ENCODE measurements at places on chromosomes 4 and X.

DNA sequence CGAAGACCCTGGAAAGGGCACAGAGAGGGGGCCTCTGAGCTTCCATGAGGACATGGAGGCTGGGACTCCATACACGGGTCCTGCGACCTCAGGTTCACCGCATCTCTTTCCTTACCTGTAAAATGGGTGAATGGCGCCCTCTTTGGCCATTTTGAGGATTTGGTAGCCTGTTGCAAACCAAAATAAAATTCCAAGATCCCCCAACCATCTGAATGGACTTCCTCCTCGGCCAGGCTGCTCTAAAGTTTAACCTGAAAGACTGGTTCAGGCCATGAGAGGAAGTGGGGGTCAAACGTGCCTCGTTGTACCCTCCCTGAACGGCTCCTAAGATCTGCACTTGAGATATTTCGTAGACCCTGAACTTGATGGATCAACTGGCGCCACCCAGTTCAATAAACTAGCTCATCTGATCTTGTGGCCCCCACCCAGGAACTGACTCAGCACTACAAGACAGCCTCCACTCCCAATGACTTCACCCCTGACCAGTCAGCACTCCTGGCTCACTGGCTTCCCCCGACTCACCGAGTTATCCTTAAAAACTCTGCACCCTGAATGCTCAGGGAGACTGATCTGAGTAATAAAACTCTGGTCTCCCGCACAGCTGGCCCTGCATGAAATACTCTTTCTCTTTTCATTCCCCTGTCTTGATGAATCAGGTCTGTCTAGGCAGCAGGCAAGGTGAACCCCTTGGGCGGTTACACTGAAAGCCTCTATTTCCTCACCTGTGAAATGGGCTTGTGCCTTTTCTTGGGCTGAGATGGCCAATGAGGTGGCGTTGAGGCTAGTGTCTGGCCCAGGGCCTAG, 32.9 kb upstream of the GPR78 start:
- no peak for DNase-seq

- DNase-seq, result no peak
Observed at GRCh38 chrX:80216086-80216485, 201.5 kb downstream of the TBX22 start.

DNA sequence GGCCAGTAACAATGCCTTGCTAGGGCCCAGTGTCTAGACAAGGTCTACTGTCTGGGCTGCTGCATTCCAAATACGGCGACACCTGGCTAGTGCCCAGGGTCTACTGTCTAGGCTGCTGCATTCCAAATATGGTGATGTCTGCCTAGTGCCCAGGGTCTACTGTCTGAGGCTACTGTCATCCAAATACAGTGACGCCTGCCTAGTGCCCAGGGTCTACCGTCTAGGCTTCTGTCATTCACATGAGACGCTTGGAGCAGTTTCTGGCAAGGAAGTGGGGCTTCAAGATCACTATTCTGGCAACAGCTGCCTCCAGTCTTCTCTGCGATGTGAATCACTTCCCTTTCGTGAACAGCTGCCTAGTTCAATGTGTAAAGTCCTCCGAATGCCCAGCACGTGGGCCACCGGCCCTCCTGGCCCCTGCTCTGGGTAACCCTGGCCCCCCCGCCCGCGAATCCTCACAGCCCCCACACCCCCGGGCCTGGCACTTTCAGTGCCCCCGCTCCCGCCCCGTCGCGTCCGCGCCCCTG, 12.7 kb downstream of the ACOX3 start:
- no peak for DNase-seq

DNA sequence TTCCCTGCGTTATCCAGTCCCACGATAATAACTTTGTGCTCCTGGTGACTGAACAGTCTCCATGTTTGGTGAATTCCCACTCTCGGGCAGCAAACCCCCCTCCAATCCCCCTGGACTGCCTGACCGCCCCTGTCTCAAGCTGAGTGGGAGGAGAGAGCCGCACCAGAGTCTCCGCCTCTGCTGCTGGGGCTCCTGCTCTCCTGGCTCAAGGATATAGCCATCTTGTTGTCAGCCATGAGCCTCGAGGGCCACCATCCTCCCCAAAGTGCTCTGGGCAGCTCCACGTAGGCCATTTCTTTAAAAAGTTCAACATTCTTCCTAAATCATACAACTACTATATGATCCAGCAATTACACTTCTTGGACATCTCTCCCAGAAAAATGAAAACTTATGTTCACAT, 49.3 kb upstream of the PGRMC1 start:
- DNase-seq, result no peak

DNA sequence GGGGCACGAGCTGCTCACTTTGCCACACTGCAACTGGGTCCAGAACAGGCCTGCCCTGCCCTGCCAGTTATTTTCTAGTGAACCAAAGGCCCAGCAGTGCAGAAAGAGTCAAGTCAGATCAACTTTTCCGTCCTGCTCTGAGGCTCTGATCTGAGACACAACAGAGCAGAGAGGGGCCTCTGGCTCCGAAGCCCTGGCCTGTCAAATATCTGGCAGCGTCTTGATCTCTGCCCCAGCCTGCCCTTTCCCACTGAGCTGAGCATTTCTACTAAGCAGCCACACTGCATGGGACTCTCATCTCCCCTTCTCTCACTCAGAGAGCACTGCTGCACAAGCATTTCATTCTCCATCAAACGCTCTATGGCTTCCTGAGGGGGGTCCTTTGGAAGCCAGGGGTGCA, 11.8 kb downstream of the IGFBP7 start:
- no peak for DNase-seq

- DNase-seq, result no peak
Observed at GRCh38 chr4:7590189-7590588, 155.5 kb upstream of the PSAPL1 start.

GRCh38 chr4:20288047-20288650, 36.4 kb downstream of the SLIT2 start:
- DNase-seq, result no peak

- DNase-seq, result no peak
Observed at GRCh38 chr4:180190382-180190781, 2052.8 kb upstream of the TENM3 start.

DNA sequence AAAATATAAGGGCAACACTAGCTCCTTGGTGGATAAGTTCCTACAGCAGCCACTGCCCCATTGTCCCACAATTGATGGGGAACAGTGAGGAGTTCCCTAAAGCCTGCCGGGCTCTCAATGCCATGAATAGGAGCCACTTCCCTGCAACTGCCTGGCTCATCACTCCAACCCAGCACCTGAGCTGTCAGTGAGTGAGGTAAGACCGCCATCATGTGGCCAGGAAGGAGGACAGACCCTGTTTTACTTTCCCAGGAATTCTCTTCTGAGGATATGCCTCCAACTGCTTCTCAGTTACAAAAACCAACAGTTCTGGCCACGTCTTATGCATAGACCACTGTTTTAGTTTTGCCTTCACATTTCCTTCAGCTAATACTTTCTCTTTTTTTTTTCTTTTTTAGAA, 45.5 kb downstream of the SRPX start:
- DNase-seq, result no peak

- no peak for DNase-seq
Observed at GRCh38 chr4:174494726-174495125, 27.6 kb downstream of the HPGD start.

DNA sequence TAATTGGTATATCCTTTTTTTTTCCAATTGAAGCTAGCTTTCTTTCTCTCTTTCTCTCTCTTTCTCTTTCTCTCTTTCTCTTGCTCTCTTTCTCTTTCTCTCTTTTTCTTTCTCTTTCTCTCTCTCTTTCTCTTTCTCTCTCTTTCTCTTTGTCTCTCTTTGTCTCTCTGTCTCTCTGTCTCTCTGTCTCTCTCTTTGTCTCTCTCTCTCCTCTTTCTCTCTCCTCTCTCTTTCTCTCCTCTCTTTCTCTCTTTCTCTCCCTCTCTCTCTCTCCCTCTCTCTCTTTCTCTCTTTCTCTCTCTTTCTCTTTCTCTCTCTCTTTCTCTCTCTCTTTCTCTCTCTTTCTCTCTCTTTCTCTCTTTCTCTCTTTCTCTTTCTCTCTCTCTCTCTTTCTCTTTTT, 66.6 kb downstream of the ASMT start:
- DNase-seq, result no peak

DNA sequence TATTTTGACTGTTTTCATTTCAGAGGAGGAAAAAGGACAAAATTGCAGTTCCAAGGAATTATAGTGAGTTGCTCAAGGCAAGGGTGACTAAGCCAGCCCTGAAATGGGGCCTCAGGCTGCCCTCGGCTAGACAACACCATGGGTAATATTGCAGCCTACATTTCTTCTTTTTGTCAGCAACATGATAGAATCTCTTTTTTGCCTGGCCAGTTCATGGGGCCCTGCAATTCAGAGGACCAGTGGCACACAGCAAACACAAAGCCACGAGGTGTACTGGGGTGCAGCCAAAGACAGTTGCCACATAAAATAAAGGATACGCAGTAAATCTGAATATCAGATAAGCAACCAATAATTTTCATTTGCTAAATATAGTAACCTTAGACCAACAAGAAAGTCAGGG, 41.8 kb downstream of the RBM47 start:
- no peak for DNase-seq

- DNase-seq, result no peak
Observed at GRCh38 chrX:26295425-26295824, 79.5 kb downstream of the MAGEB5 start.

- DNase-seq, result no peak
Observed at GRCh38 chr4:26067035-26067434, 153.0 kb downstream of the SMIM20 start.

DNA sequence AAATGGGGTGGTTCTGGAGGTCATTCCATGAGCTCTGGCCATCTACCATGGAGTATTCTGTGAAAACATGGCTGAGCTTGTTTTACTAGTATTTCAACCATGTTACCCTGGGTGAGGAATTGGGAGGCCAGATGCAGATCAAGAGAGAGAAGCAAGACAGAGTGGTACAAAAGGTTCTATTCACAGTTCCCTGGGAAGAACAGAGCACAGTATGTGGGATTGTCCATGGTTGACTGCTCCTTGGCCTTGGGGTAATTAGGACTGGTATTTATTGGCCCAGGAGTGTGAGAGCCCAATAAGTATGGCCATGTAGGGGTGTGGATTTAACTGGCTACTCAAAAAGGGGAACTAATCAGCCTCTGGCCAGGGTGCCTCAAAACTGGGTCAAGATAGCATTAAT, 239.7 kb upstream of the GATB start:
- no peak for DNase-seq

DNA sequence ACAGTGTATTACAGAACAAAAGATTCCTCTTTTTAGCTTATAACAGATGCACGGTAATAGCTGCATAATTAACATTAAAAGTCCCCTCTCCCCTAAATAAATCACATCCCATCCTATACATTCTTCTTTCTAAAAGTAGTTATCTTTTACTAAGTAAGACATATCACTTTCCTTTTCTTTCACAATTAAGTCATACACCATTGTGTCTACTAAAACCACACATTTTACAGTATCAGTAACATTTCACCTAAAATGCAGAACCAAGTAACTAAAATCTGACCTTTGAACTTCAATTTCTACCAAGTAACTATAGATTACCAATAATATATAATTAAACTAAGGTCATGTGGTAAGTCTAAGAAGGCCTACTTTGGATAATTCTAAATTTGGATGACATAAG, 14.2 kb downstream of the DHX15 start:
- DNase-seq, result no peak

DNA sequence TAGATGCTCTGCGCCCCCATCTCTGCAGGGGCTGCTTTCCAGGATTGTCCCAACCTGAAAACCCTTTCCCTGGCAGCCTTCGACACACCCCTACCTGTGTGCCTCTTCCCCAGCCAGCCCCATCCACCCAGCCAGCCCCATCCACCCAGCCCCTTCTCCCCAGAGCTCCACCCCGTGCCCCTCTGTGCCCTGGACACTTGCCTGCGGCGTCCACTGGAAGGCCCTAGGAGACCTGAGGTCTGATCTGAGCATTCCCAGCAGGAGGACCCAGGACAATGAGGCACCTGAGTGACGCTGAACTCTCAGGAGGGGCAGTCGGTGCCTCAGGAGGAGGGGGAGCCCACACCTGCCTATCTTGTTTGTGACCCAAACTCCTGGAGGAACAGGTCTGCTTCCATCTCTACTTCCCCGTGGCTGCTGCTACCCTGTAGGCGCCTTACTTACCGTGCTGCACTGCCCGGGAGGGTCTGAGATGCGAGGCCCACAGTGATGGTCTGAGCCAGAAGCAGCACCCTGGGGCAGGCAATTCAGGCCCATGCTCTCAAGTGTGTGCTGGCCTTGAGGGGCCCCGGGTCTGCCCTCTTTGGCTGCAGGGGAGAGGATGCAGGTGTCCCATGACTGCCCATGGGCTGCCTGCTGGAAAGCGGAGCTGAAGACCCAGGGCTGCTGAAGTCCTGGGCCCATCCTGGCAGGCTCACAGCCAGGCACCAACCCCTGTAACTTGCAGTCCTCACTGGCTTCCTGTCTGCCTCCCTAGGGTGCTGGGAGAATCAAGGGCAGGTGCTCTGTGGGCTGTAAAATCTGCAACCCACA, 4.9 kb downstream of the LRPAP1 start:
- no peak for DNase-seq

DNA sequence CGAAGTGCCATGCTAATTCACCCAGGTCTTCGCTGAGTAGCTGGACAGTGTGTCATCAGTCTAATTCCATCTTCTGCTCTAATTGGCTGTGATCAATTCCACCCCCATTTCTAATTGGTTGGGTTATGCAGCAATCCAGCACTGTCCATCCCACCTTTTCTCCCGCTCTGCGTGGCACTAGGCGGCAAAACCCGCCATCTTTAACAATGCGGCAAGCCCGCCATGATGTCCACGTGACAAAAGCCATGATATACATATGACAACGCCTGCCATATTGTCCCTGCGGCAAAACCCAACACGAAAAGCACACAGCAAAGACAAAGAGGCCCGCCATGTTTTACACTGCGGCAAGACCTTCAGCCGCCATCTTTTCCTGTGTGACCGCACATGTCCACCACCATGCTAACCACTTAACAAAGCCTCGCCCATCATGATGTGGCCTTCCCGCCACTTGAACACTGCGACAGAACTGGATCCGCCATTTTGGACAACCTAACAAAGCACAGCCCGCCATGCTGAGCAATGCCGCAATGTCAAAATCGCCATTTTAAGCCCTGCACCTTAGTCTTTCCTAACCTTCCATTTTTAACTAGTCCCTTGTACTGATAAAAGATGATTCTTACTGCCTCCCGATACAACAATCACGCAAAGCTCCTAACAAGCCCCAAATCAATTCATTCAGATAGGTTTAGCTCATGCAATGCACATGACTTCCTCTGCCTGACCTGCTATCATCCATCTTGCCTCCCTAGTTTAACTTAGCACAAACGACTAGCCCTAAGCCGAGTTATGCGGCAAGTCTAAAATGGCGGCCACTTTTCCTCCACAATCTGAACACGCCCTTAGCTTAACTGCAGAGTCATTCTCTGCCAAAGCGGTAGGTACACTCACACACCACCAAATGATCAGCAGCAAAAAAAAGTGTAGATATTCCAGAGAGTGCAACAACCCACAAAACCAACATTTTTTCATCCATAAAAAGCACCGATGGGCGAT, 288.3 kb downstream of the CHIC1 start:
- no peak for DNase-seq
